ENCODE measurements at places on chromosomes 11 and 22. TPM values are rescaled to one million over a fixed set of nuclear protein-coding genes. Genes with fewer than 3 reads are reported as not detected.

SCGB1A1 gene
- not detected for total RNA-seq

BRSK2 gene
- total RNA-seq, result not detected

FAM180B gene
- 3.4 TPM for total RNA-seq

METTL15 gene
- 12.1 TPM for total RNA-seq

MS4A3 gene
- not detected for total RNA-seq

TMPRSS4 gene
- total RNA-seq, result 2.2 TPM

NEFH gene
- 0.14 TPM for total RNA-seq

DNA sequence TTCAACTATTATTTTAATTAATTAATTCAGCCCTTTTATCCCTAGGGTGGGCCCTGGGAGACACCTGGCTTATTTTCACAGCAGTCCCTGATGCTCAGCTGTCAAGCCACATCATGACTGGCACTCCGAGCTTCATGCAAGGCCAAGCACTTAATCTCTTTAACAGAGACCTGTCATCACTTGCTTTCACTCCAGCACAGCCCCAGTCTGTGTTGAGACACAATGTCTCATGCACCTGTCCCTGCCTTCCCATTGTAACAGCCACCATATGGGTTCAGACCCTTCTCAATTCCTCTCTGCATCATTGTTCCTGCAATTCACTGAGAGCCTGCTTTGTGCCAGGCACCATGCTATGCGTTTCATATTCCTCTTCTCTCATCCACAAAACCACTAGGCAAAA, 222.2 kb upstream of the TENM4 start:
- DNase-seq, result no peak
- H3K4me1 ChIP-seq, result no peaks in the 10 kb centered on the region
- no peaks in the 10 kb centered on the region for H3K27me3 ChIP-seq
- H3K36me3 ChIP-seq, result no peaks in the 10 kb centered on the region
- no peak overlapping the region for H3K4me3 ChIP-seq

- H3K36me3 ChIP-seq, result no peaks in the 10 kb centered on the region
- H3K27ac ChIP-seq, result no peak overlapping the region
- H3K4me1 ChIP-seq, result no peaks in the 10 kb centered on the region
- peaks cover 4% of the 10 kb centered on the region for H3K27me3 ChIP-seq
- H3K4me3 ChIP-seq, result no peak overlapping the region
- no peak for DNase-seq
These were observed 548.5 kb downstream of the BUD13 start for GRCh38 chr11:116224154-116224888.

- no peak overlapping the region for H3K4me3 ChIP-seq
- no peaks in the 10 kb centered on the region for H3K36me3 ChIP-seq
- H3K4me1 ChIP-seq, result no peaks in the 10 kb centered on the region
- H3K27me3 ChIP-seq, result no peaks in the 10 kb centered on the region
- H3K27ac ChIP-seq, result no peak overlapping the region
These were observed 45.5 kb downstream of the CELSR1 start for GRCh38 chr22:46491946-46492345.

- H3K36me3 ChIP-seq, result peaks cover 5% of the 10 kb centered on the region
- H3K4me3 ChIP-seq, result peak overlapping the region; percentile 96
- DNase-seq, result no peak
- peak overlapping the region; percentile 52 for H3K27ac ChIP-seq
- no peaks in the 10 kb centered on the region for H3K27me3 ChIP-seq
- peaks cover 4% of the 10 kb centered on the region for H3K4me1 ChIP-seq
These were observed 506 bp downstream of the MCM5 start for GRCh38 chr22:35400501-35400790.

GRCh38 chr11:8665222-8665621, 17.2 kb downstream of the TRIM66 start:
- no peaks in the 10 kb centered on the region for H3K36me3 ChIP-seq
- DNase-seq, result no peak
- H3K4me1 ChIP-seq, result no peaks in the 10 kb centered on the region
- no peak overlapping the region for H3K4me3 ChIP-seq
- no peak overlapping the region for H3K27ac ChIP-seq
- no peaks in the 10 kb centered on the region for H3K27me3 ChIP-seq

DNA sequence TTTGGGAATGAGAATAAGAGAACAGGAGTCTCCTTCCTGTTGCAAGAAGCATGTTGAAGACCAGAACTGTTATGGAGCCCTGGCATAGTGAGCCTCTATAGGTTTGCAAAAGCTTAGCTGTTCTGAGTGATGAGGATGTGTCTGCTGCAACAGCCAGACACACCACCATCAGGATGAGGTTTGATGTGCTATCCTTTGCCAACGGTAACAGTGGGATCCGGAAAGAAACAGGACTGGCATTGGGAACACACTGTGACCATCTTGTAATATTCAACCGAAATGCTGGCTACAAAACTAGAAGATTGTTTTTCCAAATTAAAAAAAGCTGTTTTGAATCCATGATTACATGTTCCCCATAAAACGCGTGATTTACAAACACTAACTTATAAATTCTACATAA, 117.0 kb downstream of the ME3 start:
- peaks cover 3% of the 10 kb centered on the region for H3K4me1 ChIP-seq
- no peaks in the 10 kb centered on the region for H3K27me3 ChIP-seq
- DNase-seq, result no peak
- no peak overlapping the region for H3K4me3 ChIP-seq
- no peaks in the 10 kb centered on the region for H3K36me3 ChIP-seq

- DNase-seq, result no peak
- H3K4me1 ChIP-seq, result no peaks in the 10 kb centered on the region
- H3K27me3 ChIP-seq, result no peaks in the 10 kb centered on the region
These were observed 11.0 kb downstream of the XRRA1 start for GRCh38 chr11:74937696-74938475.

GRCh38 chr11:10898003-10898762, 40.3 kb upstream of the ZBED5 start:
- peaks cover 55% of the 10 kb centered on the region for H3K4me1 ChIP-seq
- H3K4me3 ChIP-seq, result no peak overlapping the region
- no peaks in the 10 kb centered on the region for H3K36me3 ChIP-seq
- no peaks in the 10 kb centered on the region for H3K27me3 ChIP-seq
- peak overlapping the region; percentile 96 for H3K27ac ChIP-seq

GRCh38 chr22:48423481-48423911, 1404.2 kb downstream of the BRD1 start:
- no peaks in the 10 kb centered on the region for H3K27me3 ChIP-seq
- no peak overlapping the region for H3K27ac ChIP-seq
- DNase-seq, result no peak
- no peaks in the 10 kb centered on the region for H3K36me3 ChIP-seq
- no peaks in the 10 kb centered on the region for H3K4me1 ChIP-seq

DNA sequence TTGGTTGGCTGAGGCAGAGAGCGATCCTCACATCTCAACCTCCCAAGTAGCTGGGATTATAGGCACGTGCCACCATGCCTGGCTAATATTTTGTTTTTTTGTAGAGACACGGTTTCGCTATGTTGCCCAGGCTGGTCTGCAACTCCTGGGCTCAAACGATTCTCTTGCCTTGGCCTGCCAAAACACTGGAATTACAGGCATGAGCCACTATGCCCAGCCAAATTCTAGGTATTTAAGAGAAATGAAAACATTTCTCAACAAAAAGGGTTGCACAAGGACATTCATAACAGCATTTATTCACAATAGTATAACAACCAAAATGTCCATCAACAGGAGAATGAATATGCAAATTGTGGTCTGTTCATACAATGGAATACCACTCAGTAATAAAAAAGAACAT, 31.7 kb upstream of the RBX1 start:
- H3K27me3 ChIP-seq, result no peaks in the 10 kb centered on the region
- no peak overlapping the region for H3K4me3 ChIP-seq
- H3K4me1 ChIP-seq, result peaks cover 12% of the 10 kb centered on the region

- no peaks in the 10 kb centered on the region for H3K36me3 ChIP-seq
- no peak overlapping the region for H3K27ac ChIP-seq
- no peaks in the 10 kb centered on the region for H3K4me1 ChIP-seq
- no peak for DNase-seq
- H3K4me3 ChIP-seq, result no peak overlapping the region
- no peaks in the 10 kb centered on the region for H3K27me3 ChIP-seq
These were observed 667.3 kb downstream of the OPCML start for GRCh38 chr11:132864811-132865576.

DNA sequence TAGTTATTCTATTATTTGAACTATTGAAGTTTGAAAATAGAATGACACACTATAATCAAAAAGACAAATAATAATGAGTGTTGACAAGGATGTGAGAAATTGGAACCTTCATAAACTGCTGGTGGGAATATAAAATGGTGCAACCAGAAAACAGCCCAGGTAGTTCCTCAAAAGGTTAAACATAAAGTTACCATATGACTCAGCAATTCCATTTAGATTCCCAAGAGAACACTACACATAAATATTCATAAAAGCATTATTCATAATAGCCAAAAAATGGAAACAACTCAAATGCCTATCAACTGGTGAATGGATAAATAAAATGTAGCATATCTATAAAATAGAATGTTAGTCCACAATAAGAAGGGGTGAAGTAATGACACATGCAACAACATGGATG, 21.7 kb downstream of the CCDC73 start:
- no peak overlapping the region for H3K4me3 ChIP-seq
- DNase-seq, result no peak
- H3K36me3 ChIP-seq, result no peaks in the 10 kb centered on the region
- H3K27ac ChIP-seq, result no peak overlapping the region
- no peaks in the 10 kb centered on the region for H3K27me3 ChIP-seq

GRCh38 chr11:64358907-64359711, at the start of gene RPS6KA4:
RPS6KA4 (plus strand) TSS chr11:64359162; CDS start chr11:64359236, 74 bp downstream.
- peak within 1 kb of the TSS; percentile 86 for H3K27ac ChIP-seq
- DNase-seq, result no peak
- peaks cover 28% of the 10 kb centered on the region for H3K4me1 ChIP-seq
- peak within 1 kb of the TSS; percentile 98 for H3K4me3 ChIP-seq
- no peaks in the 10 kb centered on the region for H3K27me3 ChIP-seq
- H3K36me3 ChIP-seq, result peaks cover 25% of the 10 kb centered on the region

DNA sequence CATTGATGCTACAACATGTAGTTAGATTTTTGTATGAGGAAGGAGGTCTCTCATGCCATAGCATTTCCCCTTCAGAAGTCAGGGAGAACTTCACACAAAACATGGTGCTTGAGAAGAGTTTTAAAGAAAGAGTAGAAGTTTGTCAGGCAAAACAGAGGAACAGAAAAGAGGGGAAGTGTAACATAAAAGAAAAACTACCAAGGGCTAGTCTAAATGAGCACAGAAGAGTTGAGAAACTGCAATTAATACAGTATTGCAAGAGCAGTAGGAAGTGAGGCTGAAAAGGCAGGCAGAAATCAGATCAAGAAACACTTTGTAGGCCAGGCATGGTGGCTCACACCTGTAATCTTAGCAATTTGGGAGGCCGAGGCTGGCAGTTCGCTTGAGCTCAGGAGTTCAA, 61.0 kb downstream of the FAM168A start:
- H3K27ac ChIP-seq, result no peak overlapping the region
- no peaks in the 10 kb centered on the region for H3K36me3 ChIP-seq
- no peaks in the 10 kb centered on the region for H3K27me3 ChIP-seq
- no peak overlapping the region for H3K4me3 ChIP-seq
- DNase-seq, result no peak

DNA sequence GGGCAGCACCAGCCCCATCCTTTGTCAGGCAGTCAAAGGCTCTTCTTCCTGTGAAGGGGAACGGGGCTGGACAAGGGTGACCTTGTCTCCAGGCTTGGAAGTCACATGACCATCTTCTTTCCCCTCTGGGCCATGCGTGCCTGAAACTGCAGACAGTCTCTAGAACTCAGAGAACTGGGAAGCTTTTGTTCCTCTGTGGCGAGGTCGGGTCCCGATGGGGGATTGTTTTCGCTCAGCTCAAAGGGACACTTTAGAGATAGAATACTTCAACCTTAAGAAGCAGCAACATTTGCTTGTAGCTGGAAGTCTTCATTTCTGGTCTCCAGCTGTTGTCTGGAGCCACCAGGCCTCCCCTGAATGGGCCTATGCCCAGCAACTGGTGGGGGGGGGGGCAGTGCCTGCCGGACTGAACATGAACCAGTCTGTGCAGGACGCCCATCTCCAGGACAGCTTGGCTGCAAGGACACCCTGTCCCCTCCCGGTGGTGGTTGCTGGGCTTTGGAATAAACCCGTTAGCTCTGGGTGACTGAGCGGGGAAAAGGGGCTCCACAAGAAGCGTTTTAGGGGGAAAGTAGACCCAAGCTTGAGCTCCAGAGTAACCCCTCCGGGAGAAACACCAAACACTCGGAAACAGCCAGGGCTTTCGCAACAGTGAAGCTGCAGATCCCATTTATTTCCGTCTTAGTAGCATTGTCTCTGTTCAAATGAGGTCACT, 55.7 kb upstream of the EMID1 start:
- H3K36me3 ChIP-seq, result no peaks in the 10 kb centered on the region
- peaks cover 52% of the 10 kb centered on the region for H3K4me1 ChIP-seq
- no peak for DNase-seq
- no peaks in the 10 kb centered on the region for H3K27me3 ChIP-seq
- no peak overlapping the region for H3K4me3 ChIP-seq

DNA sequence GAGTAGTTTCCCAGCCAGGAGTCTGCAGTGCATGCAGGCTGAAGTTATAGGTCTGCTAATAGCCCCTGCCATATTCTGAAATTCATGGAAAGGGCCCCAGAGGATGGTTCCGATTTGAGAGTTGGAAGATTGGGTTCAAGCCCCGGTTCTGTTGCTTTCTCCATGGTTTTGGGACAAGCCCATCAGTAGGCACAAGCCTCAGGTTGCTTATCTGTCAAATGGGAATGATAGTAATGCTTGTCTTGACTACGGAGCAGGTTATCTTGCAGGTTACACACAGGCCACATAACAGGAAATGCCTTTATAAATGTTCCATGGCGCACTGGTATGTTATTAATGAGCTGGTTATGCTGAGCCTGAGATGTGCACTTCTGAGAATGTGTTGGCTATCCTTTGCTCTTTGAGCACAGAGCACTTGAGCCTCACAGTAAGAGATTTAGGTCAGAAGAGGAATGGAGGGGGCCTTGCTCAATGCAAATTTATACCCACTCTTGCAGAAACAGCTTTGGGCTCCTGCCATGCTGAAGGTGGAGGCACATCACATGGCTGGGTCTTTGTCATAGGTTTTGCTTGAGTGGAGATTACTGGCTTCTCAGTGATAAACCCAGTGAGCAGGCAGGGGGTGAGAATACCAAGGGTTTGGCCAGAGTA, 47.1 kb downstream of the ZNRF3 start:
- no peak for DNase-seq
- no peak overlapping the region for H3K27ac ChIP-seq
- no peak overlapping the region for H3K4me3 ChIP-seq
- H3K36me3 ChIP-seq, result no peaks in the 10 kb centered on the region
- peaks cover 19% of the 10 kb centered on the region for H3K4me1 ChIP-seq

GRCh38 chr11:126588630-126589491, 233.4 kb downstream of the ST3GAL4 start:
- no peaks in the 10 kb centered on the region for H3K36me3 ChIP-seq
- H3K4me3 ChIP-seq, result no peak overlapping the region
- no peak overlapping the region for H3K27ac ChIP-seq
- H3K27me3 ChIP-seq, result no peaks in the 10 kb centered on the region
- no peaks in the 10 kb centered on the region for H3K4me1 ChIP-seq
- no peak for DNase-seq

All from thoracic aorta (tissue), 2 donors.